ENCODE measurements at places on chromosomes 16 and 17.

DNA sequence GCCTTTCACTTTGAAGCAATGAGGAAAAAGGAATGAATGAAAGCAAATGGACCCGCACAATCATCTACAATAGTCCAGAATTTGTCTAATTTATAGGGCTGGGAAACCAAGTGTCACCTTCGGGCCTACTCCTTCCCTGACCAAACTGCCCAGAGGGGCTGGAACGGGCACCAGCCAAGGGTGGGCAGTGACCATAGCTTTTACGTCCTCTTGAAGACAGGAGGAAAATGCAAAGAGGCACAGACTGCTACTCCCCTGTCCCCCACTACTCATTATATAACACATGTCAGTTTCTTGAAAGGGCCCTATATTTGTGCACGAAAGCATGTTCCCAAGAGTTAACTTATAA is 122.3 kb downstream of the ZFHX3 start:
- no peak for DNase-seq

- DNase-seq = no peak
Observed at GRCh38 chr16:11202260-11203091, 53.5 kb downstream of the SOCS1 start.

- DNase-seq = peak; percentile 53
Observed at GRCh38 chr17:63349478-63350000, 96.6 kb downstream of the CYB561 start.

GRCh38 chr16:23432176-23433128 is 20.5 kb downstream of the COG7 start:
- DNase-seq = no peak

DNA sequence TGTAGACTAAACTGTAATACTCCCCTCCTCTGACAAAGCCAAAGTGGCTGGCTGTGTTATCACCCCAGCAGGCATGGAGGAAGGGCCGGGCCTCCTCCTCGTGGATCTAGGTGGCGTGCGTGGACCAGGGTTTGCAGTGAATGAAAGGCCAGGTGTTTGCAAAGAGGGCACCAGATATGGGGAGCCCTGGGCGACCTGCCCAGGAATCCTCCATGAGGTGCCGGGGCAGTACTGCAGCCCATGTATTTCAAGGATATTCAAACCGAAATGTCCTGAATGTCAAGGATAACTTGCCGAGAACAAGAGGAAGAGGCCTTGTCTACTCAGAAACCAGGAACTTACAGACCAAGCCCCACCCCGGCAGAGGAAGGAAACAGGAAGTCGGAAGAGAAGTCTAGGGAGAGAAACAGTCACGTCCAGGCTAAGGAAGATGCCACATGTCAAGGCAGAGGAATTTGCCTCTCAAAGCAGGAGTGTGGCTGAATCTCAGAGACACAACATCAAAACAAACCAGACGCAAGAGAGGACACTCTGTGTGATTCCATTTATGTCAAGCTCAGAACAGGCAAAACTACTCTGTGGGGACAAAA is 13.7 kb upstream of the OSGIN1 start:
- DNase-seq = no peak

- no peak for DNase-seq
Observed at GRCh38 chr17:14805348-14805747, 459.8 kb downstream of the PMP22 start.

GRCh38 chr17:55889271-55889670 is 138.4 kb downstream of the PCTP start:
- no peak for DNase-seq

- no peak for DNase-seq
Observed at GRCh38 chr17:44389723-44390202, 314 bp upstream of the ITGA2B start.

DNA sequence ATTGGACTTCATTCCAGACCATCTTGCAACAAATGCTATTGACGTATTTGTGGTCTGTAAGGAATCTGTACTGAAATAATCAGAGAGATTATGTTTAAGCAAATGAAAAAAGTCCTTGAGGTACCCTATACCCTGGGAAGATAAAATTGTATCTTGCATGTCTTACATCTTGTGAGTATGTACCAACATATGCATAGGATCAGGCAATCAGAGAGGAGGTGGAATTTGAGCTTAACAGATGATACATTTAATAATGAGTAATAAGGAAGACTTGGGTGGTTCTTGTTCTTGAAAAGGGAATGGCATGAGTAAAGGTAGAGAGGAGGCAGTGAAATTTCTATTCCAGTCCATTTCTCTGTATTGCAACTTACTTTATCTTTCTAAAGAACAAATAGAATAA is 10.6 kb downstream of the MOSMO start:
- DNase-seq = no peak

- DNase-seq = peak; percentile 54
Observed at GRCh38 chr16:66894948-66895688, 14.8 kb downstream of the PDP2 start.

DNA sequence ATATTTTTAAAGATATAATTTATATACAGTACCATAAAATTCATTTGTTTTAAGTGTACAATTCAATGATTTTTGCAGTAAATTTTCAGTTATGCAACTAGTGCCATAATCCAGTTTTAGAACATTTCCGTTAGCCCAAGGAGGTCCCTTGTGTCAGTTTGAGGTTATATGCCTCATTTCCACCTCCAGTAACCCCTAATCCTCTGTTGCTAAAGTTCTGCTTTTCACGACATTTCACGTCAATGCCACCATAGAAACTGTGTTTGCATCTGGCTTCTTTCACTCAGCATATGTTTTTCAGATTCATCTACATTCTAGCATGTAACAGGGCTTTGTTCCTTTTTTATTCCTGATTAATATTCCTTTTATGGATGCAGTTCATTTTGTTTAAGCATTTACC is 42.4 kb upstream of the NUDT7 start:
- DNase-seq = no peak

GRCh38 chr16:6218855-6219254 is 1113.8 kb upstream of the RBFOX1 start:
- DNase-seq = no peak

DNA sequence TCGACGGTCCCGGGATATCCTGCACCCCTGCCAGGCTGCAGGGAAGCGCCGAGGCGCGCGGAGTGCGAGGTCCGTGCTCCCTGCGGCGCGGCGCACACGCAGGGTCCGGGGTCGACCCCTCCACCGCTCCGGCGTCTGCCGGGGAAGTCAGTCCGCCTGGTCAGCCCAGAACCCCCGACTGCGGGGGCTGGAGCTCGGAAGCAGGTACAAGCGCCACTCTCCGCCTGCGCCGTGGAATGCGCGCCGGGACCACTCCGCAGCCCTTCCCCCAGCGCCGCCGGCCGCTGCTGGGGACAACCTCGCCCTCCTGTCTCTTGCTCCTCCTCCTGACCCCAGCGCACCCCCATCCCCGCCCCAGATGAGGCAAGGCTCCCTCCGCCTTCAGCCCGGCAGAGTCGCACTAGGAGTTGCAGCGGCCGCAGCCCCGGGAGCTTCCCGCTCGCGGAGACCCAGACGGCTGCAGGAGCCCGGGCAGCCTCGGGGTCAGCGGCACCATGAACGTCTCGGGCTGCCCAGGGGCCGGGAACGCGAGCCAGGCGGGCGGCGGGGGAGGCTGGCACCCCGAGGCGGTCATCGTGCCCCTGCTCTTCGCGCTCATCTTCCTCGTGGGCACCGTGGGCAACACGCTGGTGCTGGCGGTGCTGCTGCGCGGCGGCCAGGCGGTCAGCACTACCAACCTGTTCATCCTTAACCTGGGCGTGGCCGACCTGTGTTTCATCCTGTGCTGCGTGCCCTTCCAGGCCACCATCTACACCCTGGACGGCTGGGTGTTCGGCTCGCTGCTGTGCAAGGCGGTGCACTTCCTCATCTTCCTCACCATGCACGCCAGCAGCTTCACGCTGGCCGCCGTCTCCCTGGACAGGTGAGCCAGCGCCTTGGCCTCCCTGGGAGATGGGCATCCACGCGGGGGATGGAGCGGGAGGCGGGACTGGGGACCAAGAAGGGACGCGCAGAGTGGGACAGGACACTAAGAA is at the start of gene GALR2:
GALR2 (plus strand) TSS at position 392 of the 974 bp plus-strand sequence; CDS start at position 495, 103 bp downstream.
- no peak for DNase-seq

GRCh38 chr17:49515196-49515770 is 20.2 kb downstream of the NGFR start:
- DNase-seq = peak; percentile 98

GRCh38 chr16:29994600-29995323 is 655 bp downstream of the HIRIP3 start:
- peak; percentile 14 for DNase-seq

DNA sequence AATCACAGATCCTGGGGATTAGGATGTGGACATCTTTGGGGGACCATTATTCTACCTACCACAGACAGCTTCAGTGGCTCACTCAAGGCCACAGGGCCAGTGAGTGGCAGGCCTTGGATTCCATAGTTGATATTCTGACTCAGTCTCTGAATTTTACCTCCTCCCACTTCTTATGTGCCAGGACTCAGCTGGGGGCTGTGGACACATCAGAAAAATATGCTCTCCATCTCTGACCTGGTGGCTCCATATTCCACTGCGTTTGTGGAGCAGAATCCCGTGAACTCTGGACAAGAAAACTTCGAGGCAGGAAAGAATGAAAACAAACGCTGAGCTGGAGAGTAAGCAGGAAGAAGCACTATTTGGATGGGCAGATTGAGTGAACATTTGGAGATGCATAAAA is 301.8 kb upstream of the MAF start:
- DNase-seq = no peak

GRCh38 chr17:53655591-53655990 is 167.1 kb upstream of the KIF2B start:
- no peak for DNase-seq

GRCh38 chr17:45997624-45998023 is 1.4 kb upstream of the STH start:
- DNase-seq = peak; percentile 48

DNA sequence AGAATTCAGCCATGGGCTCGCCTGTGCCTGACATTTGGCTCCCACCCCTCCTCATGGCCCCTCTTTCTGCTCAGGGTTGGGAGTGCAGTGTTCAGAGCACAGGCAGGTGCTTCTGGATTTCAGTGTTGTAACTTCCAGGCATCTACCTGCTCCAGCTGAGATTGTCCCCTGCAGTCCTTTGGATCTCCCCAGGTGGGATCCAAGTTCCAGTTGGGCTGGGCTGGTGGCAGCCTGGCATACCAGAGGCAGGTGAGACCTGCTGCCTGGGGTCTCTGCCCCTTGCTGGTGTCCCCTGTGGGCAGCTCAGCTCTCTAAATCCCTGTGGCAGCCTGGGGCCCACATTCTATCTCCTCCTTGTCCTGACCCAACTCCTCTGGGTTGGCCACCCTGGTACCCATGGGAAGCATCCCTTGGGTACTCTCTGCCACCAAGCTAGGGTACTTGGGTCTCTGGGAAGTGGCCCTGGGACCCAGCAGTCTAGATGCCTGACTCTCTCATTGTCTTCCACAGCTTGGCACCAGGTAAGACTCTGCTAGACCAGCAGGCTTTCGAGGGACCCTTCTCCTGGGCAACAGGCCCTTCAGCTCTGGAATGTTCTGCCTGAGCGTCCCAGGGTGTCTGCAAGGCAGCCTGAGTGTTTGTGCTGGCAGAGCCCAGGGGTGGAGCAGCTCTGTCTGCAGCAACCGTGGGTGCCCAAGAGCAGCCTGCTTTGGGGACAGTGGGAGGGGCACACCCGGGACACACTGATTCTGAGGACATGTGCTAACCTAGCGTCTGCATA is 42.5 kb downstream of the DNAH17 start:
- no peak for DNase-seq

DNA sequence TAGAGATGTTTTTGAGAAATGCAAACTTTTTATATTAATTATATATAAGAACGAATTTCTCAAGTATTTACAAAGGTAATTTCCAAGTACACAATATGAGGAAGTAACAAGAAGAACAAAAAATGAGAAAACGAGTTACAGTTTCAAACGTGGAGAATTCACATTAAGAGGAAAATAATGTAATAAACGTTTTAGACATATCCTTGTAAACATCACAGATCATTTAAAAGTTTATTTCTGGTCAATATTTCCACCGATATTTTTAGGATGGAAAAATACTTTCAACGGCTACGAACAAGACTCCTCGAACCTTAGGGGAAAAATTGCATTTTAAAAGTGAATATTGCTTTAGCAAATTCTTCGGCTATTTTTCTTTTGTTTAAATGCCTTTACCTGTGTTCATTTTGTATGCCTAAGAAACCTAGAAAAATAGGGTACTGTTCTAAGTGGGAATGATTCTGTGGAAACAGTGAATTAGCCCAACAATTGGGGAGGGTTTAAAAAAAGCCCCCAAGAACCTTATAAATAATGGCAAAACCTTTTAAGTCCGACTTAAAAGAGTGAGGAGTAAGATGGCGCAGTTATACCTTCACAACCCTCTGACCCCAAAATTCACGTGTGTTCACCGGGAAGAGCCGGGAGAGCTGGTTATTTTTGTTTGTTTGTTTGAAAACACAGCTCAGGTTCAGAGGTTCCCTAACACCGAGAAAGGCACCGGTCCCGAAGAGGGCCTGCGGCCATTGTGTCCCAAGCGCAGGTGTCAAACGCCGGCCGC is 3.3 kb downstream of the HNF1B start:
- DNase-seq = no peak

DNA sequence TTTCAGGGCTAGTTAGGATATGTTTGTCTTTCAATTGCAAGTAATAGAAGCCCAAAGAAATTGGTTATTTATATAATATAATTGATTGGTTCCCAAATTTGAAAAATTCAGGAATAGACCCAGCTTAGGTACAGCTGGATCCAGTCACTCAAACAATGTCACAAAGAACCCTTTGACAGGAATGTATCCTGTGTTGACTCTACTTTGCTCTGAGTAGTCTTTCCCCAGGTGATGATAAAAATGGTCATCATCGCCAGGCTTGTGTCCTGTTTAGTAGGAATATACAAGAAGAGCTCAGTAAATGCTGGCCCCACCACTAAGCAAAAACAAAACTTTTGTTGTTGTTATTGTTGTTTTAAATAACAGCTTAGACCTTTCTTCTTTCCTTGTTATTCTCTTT is 35.0 kb downstream of the MAPT start:
- no peak for DNase-seq

DNA sequence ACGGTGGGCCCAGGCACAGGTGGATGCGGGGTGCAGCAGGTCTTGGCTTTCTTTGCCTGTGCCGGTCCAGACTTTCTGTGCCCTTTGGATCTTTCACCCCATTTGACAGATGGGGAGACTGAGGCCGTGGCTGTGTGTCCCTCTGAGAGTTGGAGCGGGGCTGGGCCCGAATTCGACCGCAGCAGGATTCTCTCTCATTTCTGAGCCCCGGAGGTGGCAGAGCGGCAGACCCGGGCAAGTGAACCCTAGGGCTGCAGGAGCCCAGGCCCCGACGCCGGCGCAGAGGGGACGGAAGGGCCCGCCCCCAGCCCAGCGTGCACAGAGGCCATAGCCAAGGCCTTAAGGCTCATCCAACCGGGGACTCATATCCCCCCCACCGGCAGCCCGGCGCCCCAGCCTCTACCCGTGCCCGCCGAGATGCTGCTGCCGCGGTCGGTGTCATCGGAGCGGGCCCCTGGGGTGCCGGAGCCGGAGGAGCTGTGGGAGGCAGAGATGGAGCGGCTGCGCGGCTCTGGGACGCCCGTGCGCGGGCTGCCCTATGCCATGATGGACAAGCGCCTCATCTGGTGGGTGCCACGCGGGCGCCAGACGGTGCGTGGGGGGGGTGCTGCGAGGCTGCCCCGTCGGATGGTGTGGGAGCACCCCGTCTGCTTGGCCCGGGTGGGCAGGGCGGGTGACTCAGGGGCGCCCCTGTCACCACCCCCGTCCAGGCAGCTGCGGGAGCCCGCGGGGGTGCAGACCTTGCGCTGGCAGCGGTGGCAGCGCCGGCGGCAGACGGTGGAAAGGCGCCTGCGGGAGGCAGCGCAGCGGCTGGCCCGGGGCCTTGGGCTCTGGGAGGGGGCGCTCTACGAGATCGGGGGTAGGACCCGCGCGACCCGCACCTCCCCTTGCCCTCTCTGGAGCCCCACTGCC is 857 bp downstream of the TMC8 start:
- no peak for DNase-seq

- DNase-seq = no peak
Observed at GRCh38 chr16:64092271-64092670, 1029.6 kb downstream of the CDH11 start.
